ENCODE measurements at places on chromosomes 11 and 22.
A peak's percentile ranks its signal among the peaks of the same experiment; 100 is the strongest.

DNA sequence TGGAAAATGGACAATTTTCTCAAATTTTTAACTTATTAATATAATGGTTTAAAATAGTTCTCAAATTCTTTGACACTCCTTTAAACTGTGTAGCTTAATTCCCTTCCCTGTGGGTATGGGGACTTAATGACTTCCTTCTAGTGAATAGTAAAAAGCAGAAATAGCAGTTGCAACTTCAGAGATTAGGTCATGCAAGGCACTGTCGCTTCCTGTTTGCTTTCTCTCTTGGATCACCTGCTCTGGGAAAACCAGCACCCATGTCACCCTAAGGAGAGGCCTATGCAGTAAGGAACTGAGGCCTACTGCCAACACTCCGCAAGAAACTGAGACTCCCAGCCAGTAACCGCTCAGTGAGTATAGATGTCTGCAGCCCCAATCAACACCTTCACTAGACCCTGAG lies 5.5 kb upstream of the PANX3 start:
- DNase-seq: peak; percentile 15

DNA sequence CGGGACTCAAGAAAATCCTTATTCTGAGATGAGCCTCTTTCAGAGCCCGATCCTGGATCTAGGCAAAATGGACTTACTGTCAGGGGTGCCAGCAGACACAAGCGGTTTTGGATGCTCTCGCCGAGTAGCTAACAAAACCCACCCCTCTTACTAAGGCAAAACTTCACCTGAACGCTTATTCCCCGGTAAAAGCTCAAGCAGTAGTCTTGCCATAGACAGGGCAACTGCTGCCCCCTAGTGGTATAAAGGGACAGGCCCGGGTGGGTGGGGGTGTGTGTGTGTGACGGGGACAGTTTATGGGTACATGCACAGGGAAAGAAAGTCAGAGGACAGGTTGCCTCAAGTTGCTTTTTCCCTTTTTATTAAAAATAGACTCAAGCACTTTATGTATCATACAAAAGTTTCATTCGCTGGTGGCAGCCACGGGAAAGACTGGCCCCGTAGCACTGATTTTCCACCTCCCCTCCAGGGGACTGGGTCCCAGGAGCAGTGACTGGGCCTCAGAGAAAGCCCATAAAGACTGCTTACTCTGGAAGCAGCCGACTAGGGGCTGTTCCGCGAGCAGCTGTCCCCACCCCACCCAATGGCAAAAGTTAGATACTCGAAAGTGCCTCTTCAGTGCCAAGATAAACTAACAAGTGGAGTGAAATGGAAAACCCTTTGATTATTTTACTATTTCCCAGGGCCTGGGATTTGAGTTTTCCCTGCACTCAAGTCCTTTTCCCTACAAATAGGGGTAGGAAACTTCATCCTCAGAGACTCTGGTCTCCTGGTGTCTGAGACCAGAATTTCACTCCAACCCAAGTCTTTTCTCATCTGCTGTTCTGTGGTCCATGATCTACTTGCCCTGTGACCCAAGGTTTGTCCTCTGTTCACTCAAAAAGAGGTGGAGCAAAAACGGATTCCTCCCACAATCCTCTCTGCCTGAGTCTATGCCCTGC lies 4.7 kb downstream of the YPEL4 start:
- peak; percentile 84 for DNase-seq

GRCh38 chr11:128458321-128458720 lies 129.0 kb downstream of the ETS1 start:
- DNase-seq: no peak

DNA sequence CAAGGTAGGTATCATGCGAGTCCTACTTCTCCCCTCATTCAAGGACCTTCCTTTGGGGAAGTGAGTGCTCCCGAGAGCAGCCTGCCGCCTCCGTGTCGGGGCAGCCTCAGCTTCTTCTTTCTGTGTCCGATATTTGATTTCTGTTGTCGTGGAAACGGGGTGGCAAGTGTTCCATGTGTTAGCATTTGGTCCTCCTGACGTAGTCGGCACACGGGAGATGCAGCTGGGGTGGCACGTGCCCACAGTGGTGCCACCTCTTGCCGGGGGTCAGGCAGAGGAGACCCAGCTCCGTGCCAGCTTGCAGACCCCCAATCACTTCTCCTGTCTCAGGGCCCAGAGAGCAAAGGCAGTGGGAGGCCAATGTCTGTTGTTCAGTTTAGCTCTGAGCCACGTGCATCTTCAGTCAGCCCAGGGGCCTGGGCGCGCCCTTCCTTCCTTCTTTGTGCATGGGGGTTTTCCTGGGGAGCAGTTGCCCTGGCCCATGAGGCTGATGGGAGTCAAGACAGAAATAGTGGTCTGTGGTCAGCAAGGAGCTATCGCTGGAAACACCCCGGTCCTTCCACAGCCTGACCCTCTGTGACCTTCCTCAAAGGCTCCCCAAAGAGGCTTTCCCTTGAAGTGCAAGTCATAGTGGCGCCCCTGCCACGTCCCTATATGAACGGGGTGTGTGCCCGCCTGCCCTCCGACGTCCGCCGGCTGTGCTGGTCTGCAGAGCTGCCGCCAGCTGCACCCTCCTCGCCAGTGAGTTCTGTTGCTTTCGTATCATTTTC lies 44.5 kb downstream of the PARVB start:
- peak; percentile 35 for DNase-seq

DNA sequence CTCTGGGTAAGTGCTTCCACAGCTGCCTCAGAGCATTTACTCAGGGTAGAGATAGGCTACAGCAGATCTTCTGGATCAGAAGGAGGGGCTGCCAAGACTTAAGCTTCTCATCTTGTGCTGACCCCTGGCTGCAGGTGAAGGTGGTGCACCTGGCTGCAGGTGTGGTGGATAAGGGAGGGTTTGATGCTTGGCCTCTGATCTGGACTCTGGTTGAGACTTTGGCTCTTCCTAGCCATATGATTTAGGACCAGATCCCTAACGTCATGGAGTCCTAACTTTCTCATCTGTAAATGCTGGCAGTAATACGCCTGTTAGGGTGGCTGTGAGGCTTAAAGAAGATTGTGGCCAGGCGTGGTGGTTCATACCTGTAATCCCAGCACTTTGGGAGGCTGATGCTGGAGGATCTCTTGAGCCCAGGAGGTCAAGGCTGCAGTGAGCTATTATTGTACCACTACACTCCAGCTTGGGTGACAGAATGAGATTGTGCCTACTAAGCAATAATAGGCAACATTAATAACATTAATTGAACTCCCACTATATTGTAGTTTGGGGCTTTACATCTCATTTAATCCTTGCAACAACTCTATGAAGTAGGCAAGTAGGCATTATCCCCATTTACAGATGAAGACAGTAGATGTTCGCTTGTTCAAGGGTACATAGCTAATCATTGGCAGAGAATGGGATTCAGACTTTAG lies 10.7 kb downstream of the DTX4 start:
- DNase-seq: peak; percentile 20

GRCh38 chr22:19119949-19120348 lies 2.3 kb downstream of the DGCR2 start:
- no peak for DNase-seq

DNA sequence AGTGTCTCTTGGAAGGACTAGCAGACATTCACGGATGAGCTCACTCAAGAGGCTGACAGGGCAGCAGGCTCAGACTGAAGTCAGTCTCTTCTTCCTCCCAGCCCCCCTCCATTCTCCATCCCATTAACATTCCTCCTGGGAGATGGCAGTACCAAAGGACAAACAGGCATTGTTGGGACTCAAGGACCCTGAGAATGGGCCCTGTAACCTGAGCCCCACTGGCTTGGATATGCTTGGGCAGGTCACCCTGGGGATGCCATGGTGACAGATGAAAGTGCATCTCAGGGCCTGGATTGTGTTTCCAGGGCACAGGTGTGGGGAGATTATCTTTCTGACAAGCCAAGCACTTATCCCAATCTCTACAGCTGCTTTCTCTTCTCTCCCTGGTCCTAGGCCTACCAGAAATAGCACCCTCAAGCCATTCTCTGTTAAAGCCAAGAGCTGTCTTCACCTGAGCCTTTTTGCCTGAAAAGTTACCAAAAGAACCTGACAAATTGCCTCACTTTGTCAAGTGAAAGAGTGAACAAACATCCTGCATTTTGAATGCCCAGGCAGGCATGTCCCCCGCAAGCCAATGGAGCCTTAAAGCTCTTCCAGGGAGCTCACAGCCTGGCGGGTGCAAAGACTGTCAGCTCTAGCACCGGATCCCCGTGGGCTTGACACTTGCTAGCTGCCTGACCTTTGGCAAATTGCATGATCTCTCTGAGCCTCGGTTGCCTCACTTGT lies 366.0 kb upstream of the NARS2 start:
- no peak for DNase-seq

DNA sequence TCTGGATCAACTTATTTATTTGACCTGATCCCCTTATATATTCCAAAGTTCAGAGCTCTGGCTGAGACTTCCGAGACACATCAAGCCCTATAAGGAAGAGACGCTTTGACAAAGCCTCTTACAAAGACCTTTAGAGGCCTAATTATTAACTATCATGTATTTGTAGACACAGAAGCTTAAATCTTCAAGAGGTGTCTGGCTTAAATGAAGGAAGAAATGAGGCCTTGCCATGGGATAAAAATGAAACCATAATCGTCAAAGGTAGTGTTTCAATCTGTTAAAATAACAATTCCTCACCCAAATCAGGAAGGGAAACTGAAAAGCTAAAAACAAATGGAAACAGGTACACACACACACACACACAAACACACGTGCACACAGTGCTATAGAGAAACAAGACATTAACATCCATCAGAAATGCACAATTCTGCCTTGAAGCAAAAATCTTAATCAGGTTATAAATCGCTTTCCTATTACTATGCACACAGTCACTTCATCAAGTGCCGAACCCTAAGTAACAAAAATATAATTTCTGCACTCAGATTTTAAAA lies 50.2 kb downstream of the PITPNB start:
- DNase-seq: no peak

GRCh38 chr11:9601037-9601875 lies 27.8 kb downstream of the WEE1 start:
- DNase-seq: peak; percentile 70

DNA sequence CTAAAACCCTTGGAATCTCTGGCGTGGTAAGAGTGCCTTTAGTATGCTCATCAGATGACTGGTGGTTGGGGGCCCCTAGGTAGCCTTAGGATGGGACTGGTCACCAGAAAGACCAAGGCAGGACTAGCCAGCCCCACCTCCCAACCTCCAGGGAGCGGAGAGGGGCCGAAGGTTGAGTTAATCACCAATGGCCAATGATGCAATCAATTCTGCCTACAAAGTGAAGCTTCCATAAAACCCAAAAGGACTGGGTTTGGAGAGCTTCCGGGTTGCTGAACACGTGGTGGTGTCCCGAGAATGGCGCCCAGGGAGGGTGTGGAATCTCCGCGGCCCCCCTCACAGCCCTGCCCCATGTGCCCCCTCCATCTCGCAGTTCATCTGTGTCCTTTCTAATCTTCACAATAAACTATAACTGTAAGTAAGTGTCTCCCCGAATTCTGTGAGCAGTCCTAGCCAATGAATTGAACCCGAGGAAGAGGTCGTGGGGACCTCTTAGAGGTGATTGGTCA lies 66.4 kb upstream of the SLC22A12 start:
- no peak for DNase-seq

DNA sequence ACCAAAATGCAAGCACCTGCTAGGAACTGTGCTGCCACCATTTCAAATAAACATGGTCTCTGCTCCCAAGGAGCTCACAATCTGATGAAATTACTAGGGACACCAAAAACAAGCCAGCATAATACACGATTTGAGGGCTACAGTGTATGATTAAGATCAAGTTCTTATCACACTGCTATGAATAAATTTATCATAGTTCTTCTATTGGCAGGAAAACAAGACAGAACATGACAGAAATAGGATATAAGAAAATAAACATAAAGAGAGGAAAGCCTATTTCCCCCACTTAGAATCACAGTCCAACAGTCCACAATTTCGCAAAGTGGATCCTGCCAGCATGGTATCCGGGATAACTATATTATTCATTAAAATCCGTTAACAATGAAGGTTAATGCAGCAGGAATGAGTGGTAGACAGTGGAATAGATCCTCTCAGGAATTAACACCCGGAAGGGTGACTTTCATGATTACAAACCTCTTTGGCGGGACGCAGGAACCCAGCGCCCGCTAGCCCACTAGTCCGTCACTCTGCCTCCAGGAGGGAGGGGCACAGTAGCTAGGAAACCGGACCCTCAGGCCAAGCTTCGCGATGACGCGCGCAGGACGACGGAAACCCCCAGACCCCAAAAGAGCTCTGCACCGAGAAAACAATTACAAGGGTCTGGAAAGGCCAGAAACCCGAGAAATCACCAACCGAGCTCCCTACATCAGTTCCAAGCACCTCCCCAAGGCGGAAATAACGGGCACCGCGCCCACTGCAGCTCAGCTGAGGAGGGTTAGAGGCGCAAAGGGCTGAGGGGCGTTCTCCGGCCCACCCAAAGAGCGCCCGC lies 607 bp downstream of the CCDC82 start:
- DNase-seq: no peak

GRCh38 chr22:50315289-50316113 lies 8.1 kb upstream of the PLXNB2 start:
- no peak for DNase-seq

GRCh38 chr22:37019309-37020191 lies at the start of the genes MPST and TST:
Gene MPST, plus strand, starts transcription at chr22:37019742. Its CDS starts 95 bp downstream, at chr22:37019837.
Gene TST, minus strand, starts transcription at chr22:37019447. Its CDS starts 715 bp downstream, at chr22:37018732.
- DNase-seq: peak; percentile 39

DNA sequence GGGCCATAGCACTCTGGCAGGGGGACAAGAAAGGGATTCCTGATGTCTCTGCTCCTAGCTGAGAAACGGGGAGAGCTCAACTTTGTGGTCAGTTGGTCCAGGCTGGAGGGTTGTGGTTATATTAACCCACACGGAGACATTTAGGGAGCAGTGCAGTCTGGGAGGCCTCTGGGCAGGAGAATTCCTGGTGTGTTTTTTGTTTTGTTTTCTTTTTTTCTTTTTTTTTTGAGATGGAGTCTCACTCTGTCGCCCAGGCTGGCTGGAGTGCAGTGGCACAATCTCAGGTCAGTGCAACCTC lies 88.0 kb upstream of the SHISAL1 start:
- no peak for DNase-seq

- DNase-seq: no peak
Measured at GRCh38 chr22:42604403-42604802, 10.3 kb downstream of the POLDIP3 start.

GRCh38 chr11:6705905-6706535 lies 22.9 kb upstream of the MRPL17 start:
- DNase-seq: peak; percentile 55

DNA sequence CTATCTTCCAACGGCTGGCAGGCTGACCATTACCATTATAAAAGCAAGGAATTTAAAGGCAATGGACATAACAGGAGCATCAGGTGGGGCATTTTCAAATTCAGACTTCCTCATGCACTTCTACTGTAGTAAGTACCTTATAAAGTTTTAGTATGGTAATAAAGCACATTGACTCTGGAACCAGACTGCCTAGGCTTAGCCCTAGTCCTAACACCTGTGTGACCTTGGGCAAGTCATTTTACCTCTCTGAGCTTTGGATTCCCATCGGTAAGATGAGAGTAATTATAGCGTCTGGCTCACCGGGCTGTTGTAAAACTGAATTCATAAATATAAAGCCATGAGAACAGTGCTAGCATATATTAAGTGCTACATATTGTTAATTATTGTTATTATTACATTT lies 69.2 kb upstream of the OLFML1 start:
- no peak for DNase-seq

DNA sequence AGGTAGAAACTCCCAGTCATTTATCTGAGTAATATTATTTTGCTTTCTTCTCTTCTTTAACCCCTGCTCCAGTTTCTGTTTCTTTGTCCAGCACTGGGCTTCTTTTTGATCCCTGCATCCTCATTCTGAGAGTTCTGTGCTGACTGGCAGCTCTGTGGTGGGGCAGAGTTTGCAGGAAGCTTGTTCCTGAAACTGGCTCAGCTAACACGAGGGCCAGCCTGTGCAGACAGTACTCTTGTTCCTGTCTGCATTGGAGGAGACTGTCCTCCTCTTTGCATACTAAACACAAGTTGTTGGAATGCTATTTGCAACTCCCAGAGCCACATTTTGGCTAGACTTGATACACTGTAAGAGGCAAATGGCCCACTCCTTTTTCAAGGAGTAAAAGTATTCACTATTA lies 93.1 kb upstream of the HORMAD2 start:
- DNase-seq: no peak

All from CD4-positive, alpha-beta T cell treated with Interleukin-1 beta for 1 hour (primary cell).